Stimulated activated CD8-positive, alpha-beta memory T cell treated with anti-CD3 and anti-CD28 coated beads, Interleukin-12 subunit alpha, Interleukin-12 subunit beta, amount 100 ng/mL, for 4 hours (primary cell): ENCODE measurements at places on chromosomes 3 and 15.

GRCh38 chr15:60079210-60079609, 75.1 kb downstream of the FOXB1 start:
- no peak for DNase-seq

DNA sequence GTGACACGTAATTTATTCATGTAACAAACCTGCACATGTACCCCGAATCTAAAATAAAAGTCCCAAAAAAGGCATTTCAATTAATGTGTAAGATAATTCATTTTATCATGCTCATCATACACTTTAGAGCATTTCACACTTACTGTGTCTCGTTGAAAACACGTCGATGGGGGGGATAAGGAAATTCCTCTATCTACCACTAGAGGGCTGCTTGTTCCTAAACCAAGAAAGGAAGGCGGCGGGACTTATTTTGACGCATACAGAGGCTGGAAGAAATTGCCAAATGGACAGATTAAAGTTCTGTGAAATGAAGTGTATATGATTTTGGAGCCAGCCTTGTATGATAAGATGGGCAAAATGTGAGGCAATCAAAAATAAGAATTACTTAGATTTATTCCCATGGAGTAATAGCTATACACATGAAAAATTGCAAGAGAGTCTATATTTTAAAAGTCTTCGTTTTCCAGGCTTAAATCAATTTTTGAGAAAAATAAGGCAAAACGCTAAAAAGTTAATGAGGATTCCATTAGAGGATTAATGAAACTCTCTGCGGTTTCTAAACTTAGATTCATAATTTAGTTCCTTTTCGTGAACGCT, 346.8 kb downstream of the CNTN3 start:
- DNase-seq, result no peak

GRCh38 chr15:58543664-58544335, 112.0 kb downstream of the LIPC start:
- no peak for DNase-seq

DNA sequence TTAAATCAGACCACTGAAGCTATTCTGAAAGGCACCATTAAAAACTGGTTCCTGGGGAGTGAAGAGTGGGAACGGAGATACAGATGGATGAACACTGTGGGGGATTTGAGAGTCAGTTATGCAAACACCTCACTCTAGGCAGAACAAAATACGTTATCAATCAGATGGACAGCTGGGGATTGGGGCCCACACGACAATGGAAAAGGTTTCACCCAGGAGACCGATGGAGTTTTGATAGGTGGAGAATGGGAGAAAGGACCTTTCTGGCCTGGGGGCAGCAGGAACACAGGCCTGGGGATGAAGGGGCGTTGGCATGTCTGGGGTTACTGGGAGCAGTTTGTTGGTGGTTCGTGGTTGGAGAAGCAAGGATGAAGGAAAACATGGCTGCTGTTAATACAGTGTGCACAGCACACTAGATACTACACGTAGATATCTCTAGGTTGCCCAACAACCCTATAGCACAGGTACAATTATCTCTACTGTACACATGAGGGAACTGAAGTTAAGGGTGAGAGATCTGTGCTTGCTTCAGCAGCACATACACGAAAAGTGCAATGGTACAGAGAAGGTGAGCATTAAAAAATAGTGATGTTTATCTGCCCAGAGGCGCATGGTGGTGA, 16.5 kb downstream of the ST6GAL1 start:
- no peak for DNase-seq

GRCh38 chr3:146640955-146641867, 36.1 kb upstream of the PLSCR5 start:
- no peak for DNase-seq
